Activated naive CD4-positive, alpha-beta T cell treated with anti-CD3 and anti-CD28 coated beads, Interleukin-2, amount 10 ng/mL, durations not matched to agents 7 days and 5 days (primary cell): ENCODE measurements at places on chromosomes 2 and 18.
A peak's percentile ranks its signal among the peaks of the same experiment; 100 is the strongest.

- DNase-seq = peak; percentile 42
Observed at GRCh38 chr2:25402477-25402876, 60.8 kb upstream of the DNMT3A start.

- DNase-seq = no peak
Observed at GRCh38 chr2:241844831-241845578, 13.7 kb downstream of the PDCD1 start.

DNA sequence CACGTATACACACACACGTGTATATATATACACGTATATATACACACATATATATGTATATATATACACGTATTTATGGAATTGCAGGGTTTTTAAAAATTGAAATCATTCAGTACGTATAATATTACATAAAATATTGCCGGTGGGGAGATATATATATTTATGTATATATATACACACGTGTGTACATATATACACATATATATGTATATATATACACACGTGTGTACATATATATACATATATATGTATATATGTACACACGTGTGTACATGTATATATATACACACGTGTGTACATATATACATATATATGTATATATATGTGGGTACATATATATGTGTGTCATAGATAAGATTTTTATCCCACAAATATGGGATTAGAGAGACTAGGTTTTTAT is 5.4 kb downstream of the FBXO11 start:
- no peak for DNase-seq

GRCh38 chr2:74391209-74391579 is 11.1 kb upstream of the DCTN1 start:
- no peak for DNase-seq

DNA sequence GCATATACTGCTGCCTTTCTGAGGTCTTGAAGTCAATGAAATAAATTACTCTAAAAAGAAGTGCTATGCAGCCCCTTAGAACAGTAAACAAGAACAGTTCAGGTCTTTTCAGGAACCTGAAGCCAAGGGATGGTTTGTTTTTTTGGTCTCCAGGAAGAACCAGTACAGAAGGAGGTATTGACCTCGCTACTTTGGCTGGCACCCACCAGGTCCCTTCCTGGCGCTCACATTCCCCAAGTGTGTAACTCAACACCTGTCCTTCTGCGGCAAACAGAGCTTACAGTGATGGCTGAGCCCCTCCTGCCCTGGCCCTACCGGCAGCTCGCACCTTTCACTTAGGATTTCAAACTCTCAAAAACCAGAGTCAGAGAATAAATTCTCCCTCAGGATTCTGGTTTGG is 51.9 kb downstream of the SETBP1 start:
- no peak for DNase-seq

DNA sequence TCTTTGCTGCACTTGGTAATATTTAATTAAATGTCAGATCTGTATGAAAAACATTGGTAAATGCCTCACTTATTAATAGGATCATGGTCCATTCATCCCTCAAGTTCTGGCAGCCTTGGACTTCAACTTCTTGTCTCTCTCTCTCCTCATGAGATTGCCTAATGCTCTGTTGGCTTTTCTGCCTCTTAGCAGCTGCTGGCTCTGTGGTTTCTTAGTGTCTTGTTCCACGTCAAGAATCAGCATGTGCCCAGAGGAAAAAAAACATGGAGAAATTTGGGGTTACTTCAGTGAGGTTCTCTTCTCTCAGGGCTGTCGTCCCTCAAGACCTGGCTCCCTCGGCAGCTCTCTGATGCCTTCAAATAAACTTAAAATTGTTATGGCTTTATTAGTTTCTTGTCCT is 75.4 kb downstream of the TAF4B start:
- no peak for DNase-seq
